ENCODE measurements at places on chromosomes 2 and 18. TPM values are rescaled to one million over a fixed set of nuclear protein-coding genes. Genes with fewer than 3 reads are reported as not detected.

The SLC4A3 gene
- total RNA-seq = 1.3 TPM

The ACKR3 gene
- 0.17 TPM for total RNA-seq

The M1AP gene
- not detected for total RNA-seq

The DNAH6 gene
- under 0.01 TPM for total RNA-seq

The SCYGR3 gene
- total RNA-seq = not detected

The IL1RL2 gene
- 3.1 TPM for total RNA-seq

All from fibroblast of lung (primary cell).